ENCODE measurements at places on chromosomes 2 and 18.

- DNase-seq: no peak
Observed at GRCh38 chr2:170446078-170446477, 268.1 kb downstream of the MYO3B start.

DNA sequence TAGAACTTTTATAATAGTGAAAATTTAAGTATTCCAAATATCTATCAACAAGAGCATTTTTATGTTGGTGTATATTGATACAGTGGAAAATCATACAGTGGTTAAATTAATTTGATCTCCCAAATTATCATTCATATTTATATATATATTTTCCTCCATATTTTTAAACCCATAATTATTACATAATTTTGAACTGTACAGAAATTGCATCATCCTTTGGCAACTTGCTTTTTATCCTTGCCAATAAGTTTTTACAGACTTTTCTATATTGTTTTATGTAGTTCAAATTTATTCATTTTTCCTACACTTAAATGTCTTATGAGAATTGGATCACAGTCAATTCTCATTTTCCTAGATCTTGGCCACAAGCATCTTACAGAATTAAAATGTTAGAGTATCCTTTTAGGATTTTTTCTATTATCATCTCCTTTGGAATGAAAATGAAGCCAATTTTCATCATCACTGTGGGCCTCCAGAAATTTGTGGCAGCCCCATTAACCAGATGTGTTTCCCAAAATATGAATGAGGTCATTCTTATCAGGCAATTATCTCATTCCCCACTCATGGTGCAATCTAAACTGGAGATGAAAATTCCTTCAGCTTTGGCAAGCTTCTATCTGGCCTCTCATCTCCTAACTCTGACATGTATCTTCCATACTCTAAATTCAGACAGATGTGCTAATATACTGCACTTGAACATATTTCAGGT lies 94.2 kb upstream of the DLGAP1 start:
- no peak for DNase-seq

GRCh38 chr2:46003903-46004473 lies 293.2 kb upstream of the EPAS1 start:
- DNase-seq: no peak

DNA sequence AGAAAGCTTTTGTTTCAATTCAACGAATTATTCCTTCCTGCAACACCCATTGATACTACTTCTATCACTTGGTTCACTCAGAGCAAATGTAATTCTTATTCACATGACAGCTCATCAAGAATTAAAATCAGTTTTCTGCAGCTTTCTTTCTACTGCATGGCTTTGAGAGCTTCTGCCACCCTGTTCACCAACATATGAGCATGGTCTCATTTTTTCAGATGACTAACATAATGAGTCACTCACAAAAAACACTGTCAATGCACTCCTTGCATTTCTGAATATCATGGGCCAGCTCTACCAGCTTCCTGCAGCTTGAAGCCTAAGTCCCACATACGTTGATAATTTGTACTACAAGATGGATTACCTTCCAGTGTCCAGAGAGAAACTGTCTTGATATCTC lies 342.9 kb downstream of the LRATD1 start:
- DNase-seq: no peak
